Smooth muscle cell of bladder (primary cell): ENCODE measurements at places on chromosomes 2 and 18. TPM values are rescaled to one million over a fixed set of nuclear protein-coding genes. Genes with fewer than 3 reads are reported as not detected.

UBE2F gene
- total RNA-seq: 46.4 and 47.9 TPM in 2 replicates

NIF3L1 gene
- 17.8 and 19.1 TPM in 2 replicates for total RNA-seq

IL1B gene
- 26.3 and 54.3 TPM in 2 replicates for total RNA-seq

DSC3 gene
- 0.09 and 0.14 TPM in 2 replicates for total RNA-seq

SERPINB7 gene
- 1.4 and 4.1 TPM in 2 replicates for total RNA-seq

RAD51AP2 gene
- total RNA-seq: not detected in 2 replicates

GPC1 gene
- 52.1 and 57.9 TPM in 2 replicates for total RNA-seq

VWA3B gene
- under 0.01 and 0.09 TPM in 2 replicates for total RNA-seq

C2orf68 gene
- 14.1 and 14.9 TPM in 2 replicates for total RNA-seq

IL1RL2 gene
- 0.85 and 1.5 TPM in 2 replicates for total RNA-seq

TXNDC2 gene
- total RNA-seq: under 0.01 TPM in 2 replicates

LOXHD1 gene
- total RNA-seq: under 0.01 TPM in 1 of 2 replicates, not detected in the other

ZNF804A gene
- total RNA-seq: 2.0 and 2.6 TPM in 2 replicates

CCBE1 gene
- 16.6 and 21.7 TPM in 2 replicates for total RNA-seq

ZNF2 gene
- total RNA-seq: 6.1 and 9.8 TPM in 2 replicates

STON1 gene
- 27.3 and 48.2 TPM in 2 replicates for total RNA-seq

NFATC1 gene
- total RNA-seq: 3.4 and 4.3 TPM in 2 replicates

PGAP1 gene
- 4.1 and 4.7 TPM in 2 replicates for total RNA-seq

MARCHF4 gene
- 0.28 and 0.37 TPM in 2 replicates for total RNA-seq

NEURL3 gene
- not detected in 2 replicates for total RNA-seq

CXCR1 gene
- total RNA-seq: not detected in 2 replicates

AGPS gene
- 38.3 and 57.5 TPM in 2 replicates for total RNA-seq

INPP5D gene
- total RNA-seq: 0.43 and 0.46 TPM in 2 replicates

UBE2E3 gene
- total RNA-seq: 26.0 and 31.9 TPM in 2 replicates

ZNF396 gene
- total RNA-seq: 2.8 and 3.1 TPM in 2 replicates

WDR7 gene
- 18.1 and 22.3 TPM in 2 replicates for total RNA-seq

MTCL1 gene
- 20.5 and 23.5 TPM in 2 replicates for total RNA-seq

SLC40A1 gene
- 28.0 and 103 TPM in 2 replicates for total RNA-seq

IL1R2 gene
- total RNA-seq: 1.1 and 1.7 TPM in 2 replicates

DYNAP gene
- not detected in 2 replicates for total RNA-seq

G6PC2 gene
- not detected in 2 replicates for total RNA-seq

ICA1L gene
- 4.4 and 5.5 TPM in 2 replicates for total RNA-seq

PXDN gene
- 254 and 356 TPM in 2 replicates for total RNA-seq

TBR1 gene
- total RNA-seq: under 0.01 TPM in 1 of 2 replicates, not detected in the other
